ENCODE measurements at places on chromosomes 13 and 19.

GRCh38 chr13:23953860-23954512 lies 56.7 kb upstream of the C1QTNF9B start:
- DNase-seq: no peak

- DNase-seq: peak; percentile 49
Measured at GRCh38 chr13:50125304-50125553, 110.0 kb downstream of the KCNRG start.

- no peak for DNase-seq
Measured at GRCh38 chr19:8552810-8553209, 24.4 kb downstream of the MYO1F start.

GRCh38 chr13:98436233-98436910 lies 140.5 kb downstream of the STK24 start:
- DNase-seq: no peak

Data from NCI-H1048 (cell line).